ENCODE measurements at places on chromosomes 6 and 20.

DNA sequence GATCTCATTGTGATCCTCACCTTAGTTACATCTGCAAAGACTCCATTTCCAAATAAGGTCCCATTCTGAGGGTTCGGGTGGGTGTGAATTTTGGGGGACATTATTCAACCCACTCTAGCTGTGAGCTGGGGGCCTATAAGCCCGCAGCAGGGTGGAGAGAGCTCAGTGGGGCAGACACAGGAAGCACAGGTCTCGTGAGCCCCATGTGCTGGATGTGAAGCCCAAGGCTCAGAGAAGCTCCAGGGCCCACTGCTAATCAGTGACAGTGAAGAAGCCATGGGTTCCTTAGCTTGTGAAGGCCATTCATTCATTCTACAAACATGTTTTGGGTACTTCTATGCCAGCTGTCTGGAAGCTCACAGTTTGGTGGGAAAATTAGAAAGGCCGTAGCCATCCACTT lies 47.5 kb downstream of the CHMP4B start:
- no peak for DNase-seq

- DNase-seq = no peak
Measured at GRCh38 chr20:8601542-8601912, 467.4 kb upstream of the PLCB4 start.

GRCh38 chr6:142838821-142839685 lies 105.9 kb downstream of the HIVEP2 start:
- no peak for DNase-seq

GRCh38 chr6:133863228-133863627 lies 25.7 kb upstream of the TCF21 start:
- DNase-seq = no peak

GRCh38 chr20:60381643-60382400 lies 423.6 kb downstream of the CDH26 start:
- no peak for DNase-seq

GRCh38 chr6:15352845-15353244 lies 107.0 kb downstream of the JARID2 start:
- DNase-seq = no peak

DNA sequence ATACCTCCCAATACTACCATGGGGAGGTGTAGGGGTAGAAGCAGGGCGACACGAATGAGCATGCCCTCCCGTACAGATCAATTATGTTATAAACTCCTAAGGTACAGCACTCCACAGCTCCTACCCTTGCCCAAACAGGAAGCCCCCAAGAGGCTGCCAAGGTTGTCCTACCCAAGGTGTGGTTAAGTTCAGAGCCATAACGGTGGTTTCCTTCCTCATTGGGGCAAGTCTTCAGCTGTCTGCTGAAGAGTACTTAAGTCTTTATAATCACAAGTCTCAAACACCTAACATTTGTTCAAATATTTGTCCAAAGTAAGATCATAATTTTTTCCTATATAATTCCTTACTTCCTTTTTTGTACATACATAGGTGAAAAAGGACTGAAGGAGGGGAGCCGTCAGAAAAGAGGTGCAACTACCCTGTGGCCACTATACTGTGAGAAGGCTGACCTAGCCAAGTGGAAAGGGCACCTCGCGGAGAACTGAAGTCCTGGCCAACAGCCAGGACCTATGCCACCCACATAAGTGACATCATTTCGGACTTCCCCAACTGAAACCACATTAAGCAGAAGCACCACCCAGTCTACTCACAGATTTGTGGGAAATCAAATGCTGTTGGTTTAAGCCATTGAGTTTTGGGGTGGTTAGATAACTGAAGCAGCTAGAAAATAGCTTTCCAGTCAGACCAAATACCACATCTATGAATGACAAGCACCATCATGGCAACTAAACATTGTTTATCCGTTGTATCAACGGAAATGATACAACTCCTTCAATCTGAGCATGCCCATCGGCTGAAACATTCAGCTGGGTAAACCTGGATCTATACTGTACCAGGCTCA lies 2.9 kb upstream of the RAB22A start:
- no peak for DNase-seq

DNA sequence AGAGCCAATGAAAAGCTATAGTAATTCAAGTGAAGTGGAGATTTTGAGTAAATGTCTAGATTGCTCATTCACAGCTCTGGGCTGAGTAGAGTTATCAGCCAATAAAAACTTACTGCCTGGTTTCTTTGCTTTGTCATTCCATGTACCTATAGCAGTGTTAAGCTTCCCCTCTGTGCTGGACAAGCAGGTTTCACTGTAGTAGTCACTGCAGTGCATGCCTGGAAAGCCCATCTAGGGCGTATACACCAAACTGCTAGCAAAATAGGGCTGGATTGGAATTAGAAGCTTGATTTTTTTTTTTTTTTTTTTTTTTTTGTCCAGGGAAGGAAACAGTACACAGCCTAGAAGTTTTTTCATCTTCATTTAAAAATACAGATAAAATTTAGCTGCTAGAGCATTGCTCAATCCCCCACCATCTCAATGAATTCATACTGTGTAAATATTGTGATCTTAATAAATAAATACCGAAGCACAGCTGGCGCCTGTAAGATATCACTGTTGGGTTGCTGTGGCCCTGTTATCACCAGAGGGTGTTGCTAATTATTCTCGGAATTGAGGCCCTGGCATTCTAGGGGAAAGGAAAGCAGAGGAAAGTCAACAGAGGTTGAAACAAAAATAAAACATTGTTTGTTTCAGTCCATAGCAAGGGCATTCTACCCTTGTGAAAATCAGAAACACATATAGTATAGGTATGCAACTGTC lies 968.5 kb upstream of the GJE1 start:
- DNase-seq = no peak

DNA sequence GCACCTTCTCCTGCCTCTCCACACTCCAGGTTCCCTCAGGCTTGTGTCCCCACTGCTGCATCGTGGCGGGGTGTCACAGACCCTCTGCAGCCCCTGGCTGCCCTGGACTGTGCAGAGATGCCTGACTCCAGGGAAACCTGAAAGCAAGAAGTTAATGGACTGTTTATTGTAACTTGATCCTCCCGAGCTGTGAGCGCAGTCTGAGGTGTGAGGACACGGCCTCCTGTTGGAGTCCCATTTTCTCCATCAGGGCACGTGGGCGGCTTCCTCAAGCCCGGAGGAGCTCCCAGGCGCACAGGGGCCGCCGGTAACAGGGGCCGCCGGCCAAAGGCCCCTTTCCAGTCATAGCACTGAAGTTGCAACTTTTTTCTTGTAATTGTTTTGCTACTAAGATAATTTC lies 16.9 kb downstream of the RBM38 start:
- DNase-seq = no peak

DNA sequence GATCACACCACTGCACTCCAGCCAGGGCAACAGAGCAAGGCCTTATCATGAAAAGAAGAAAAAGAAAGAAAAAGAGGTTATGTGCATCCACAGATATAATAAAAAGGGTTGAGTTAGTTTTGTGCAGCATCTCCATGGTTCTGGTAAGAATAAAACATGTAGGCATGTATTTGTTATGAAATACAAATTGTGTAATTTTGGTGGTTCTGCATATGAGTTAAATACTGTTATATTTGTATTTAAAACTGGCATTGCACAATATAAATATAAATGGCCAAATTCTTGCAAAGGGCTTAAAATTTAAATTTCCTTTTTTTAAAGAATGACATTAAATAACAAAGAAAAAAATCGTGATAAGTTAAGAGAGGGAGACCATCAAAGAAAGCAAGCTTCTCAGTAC lies 159.1 kb upstream of the PREP start:
- DNase-seq = no peak

DNA sequence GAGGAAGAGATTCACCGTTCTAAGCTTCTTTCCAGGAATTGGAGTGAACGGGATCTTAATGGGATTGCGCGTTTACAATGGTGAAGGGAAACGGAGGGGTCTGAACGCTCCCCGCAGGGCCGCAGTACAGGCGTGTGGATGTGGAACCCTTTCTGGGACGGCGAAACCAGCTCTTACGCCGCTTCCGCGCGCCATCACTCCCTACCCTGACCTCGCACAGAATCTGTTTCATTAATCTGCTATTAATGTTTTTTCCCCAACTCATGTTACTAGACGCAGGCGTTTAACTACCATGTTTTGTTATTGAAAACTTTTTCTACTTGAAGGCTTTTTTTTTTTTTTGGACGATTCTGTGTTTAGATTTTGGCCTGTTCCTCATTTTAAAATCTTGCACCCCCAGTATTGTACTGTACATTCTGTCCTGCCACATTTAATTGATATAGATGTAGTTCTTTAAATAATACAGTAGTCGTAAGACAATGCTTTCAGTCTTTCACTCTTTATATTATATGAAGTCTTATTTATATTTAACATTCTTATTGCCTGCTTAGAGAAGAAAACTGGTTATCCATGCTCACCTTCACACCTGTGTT lies 696 bp upstream of the SUPT3H start:
- peak; percentile 29 for DNase-seq

DNA sequence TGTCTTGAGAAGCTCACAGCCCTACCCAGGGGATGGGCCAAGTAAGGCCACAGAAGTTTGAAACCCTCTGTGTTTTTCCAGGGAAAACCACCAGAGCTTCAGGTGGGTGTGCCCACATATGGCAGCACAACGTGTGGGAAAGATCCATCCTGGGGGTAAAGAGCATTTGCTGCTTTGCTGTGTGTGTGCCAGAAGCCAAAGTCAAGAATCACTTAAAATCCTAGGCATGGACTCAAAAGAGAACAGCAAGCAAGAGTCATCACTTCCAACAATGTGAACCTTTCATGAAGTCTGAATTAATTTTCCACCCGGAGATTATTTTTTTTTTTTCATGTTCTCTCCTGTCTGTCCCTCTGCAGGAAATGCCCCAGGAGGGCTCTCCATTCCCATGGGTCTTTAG lies 308.2 kb upstream of the SGK1 start:
- no peak for DNase-seq

DNA sequence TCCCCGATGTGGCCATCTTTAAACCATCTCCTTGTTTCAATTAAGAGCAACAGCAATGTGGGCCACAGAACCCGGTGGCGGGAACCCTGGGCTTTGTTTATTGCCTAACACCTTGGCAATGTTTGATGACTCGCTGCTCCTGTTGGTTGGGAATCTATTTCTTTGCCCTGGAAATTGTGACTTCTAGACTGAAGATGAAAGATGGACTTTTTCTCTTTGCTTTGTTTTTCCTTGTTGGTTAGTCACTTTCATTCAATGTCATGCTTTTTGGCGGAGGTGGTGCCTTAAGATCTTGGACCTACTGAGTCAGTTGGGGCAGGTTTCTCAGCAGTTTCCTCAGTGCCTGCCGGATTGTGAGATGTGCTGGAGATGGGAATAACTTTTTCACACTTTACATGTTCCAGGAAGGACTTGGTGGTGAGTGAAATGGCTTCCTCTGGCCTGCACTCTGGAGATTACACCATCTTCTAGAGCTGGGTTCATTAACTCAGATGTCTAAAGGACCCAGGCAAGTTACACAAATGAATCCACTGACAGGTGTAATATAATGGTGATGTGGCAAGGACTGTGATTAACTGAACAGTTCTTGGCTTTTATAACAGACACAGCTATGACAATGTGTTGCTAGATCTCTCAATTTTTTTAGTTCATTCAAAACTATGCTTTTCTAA lies 56.3 kb downstream of the TSHZ2 start:
- DNase-seq = no peak

DNA sequence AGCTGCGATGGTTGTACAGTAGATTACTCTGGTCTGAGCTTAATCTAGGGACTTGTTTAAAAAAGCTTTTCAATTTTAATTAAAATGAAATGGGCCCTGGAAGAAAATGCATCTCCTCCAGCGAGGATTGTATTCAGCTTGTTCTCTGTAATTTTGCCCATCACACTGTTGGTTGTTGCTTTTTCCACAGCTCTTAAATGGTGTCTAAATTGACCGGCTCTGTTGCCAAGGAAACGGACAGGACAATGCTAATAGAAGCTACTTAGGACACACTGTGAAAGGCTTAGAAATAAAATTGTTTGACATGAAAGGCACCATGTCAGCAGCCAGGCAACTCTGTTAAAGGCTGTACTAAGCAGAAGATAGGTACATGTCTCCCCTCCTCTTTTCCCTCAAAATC lies 116.7 kb upstream of the NRSN1 start:
- no peak for DNase-seq

- no peak for DNase-seq
Measured at GRCh38 chr6:143236151-143236798, 175.6 kb downstream of the AIG1 start.

GRCh38 chr6:15524861-15525401 lies 137.9 kb downstream of the DTNBP1 start:
- no peak for DNase-seq

- DNase-seq = no peak
Measured at GRCh38 chr6:76866091-76866915, 597.0 kb downstream of the HTR1B start.

GRCh38 chr6:138400326-138400725 lies 3.7 kb upstream of the HEBP2 start:
- DNase-seq = no peak

GRCh38 chr6:117275205-117275604 lies 9.8 kb downstream of the VGLL2 start:
- no peak for DNase-seq

GRCh38 chr20:53800883-53801604 lies 207.4 kb upstream of the ZNF217 start:
- DNase-seq = no peak

GRCh38 chr6:145707397-145707796 lies 27.9 kb downstream of the EPM2A start:
- no peak for DNase-seq

GRCh38 chr6:114249522-114249921 lies 93.3 kb downstream of the HS3ST5 start:
- no peak for DNase-seq

- DNase-seq = no peak
Measured at GRCh38 chr20:32534661-32535240, 50.4 kb downstream of the NOL4L start.

GRCh38 chr6:20232188-20232587 lies 19.9 kb upstream of the MBOAT1 start:
- no peak for DNase-seq

DNA sequence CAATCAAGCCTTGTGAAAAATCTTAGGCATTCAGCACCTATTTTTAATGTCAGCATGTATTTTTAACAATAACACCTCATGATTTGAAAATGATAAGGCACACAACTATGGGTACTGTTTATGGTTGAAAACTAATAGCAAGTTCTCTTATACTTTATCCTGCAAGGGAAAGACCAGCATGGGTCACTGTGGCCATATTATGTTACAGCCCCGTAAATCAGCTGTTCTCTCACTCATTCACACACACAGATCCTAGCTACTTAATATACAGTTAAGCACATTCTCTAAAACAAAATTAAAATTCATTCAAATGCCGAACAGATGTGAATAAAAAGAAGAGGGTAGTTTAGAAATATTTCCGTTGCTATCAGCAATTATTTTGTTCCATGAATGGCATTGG lies 224.4 kb downstream of the OGFRL1 start:
- DNase-seq = no peak

- no peak for DNase-seq
Measured at GRCh38 chr20:55760586-55760985, 244.7 kb downstream of the CBLN4 start.

DNA sequence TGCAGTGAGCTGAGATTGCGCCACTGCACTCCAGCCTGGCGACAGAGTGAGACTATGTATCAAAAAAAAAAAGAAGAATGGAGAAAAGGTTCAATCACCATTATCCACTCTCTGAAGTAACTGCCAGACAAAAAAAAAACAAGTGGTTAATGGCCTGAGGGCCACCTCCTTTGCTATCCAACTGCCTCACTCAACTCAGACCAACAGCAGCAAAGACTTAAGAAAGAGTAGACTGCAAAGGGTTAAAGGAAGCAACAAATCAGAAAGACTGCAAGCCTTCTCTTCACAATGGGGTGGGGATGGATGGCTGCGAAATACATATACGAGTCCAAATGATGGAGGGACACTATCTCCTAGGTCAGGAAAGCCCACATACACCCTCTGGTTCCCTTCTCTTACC lies 3.2 kb downstream of the NFS1 start:
- DNase-seq = no peak

GRCh38 chr6:132818404-132819359 lies 4.3 kb downstream of the RPS12 start:
- no peak for DNase-seq

All from dorsolateral prefrontal cortex (tissue), 122 donors.